Calu3 (cell line): ENCODE measurements at places on chromosomes 3 and 15. TPM values are rescaled to one million over a fixed set of nuclear protein-coding genes. Genes with fewer than 3 reads are reported as not detected.

Gene CD86
- total RNA-seq: 0.24 TPM in 1 of 2 replicates, not detected in the other

Gene SPSB4
- not detected in 2 replicates for total RNA-seq

Gene ZNF592
- total RNA-seq: 49.5 and 49.6 TPM in 2 replicates

Gene SIDT1
- total RNA-seq: 0.87 and 1.5 TPM in 2 replicates

- no peaks in the 10 kb centered on the region for H3K4me1 ChIP-seq
- no peaks in the 10 kb centered on the region for H3K36me3 ChIP-seq
- no peak for DNase-seq
- no peak overlapping the region for H3K4me3 ChIP-seq
These were observed 113.5 kb upstream of the TOPAZ1 start for GRCh38 chr3:44128057-44128775.

GRCh38 chr3:84980011-84980410 lies 21.2 kb downstream of the CADM2 start:
- H3K4me1 ChIP-seq: no peaks in the 10 kb centered on the region
- no peak for DNase-seq
- no peak overlapping the region for H3K27ac ChIP-seq
- H3K27me3 ChIP-seq: no peaks in the 10 kb centered on the region

DNA sequence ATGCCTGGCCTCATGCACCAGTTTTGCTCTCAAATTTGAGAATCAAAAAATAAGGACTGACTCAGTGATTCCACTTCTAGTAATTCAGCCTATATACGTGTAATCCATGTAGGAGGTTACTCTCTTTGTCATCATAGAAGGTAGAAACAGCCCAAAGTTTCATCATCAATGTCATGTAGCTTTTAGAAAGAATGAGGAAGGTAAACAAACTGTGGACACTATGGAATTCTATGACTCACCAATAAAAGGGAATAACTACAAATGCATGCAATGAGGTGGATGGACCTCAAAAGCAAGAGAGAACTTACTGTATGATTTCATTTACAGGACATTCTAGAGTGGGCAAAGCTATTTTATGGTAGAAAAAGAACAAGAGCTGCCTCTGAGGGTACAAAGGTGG lies 93.2 kb upstream of the LRIG1 start:
- H3K27me3 ChIP-seq: no peaks in the 10 kb centered on the region
- H3K36me3 ChIP-seq: no peaks in the 10 kb centered on the region
- H3K4me3 ChIP-seq: no peak overlapping the region
- DNase-seq: no peak
